ENCODE measurements at places on chromosomes 1 and 21.
A peak's percentile ranks its signal among the peaks of the same experiment; 100 is the strongest.

- no peak for DNase-seq
Measured at GRCh38 chr21:34935452-34935851, 113.7 kb downstream of the RUNX1 start.

DNA sequence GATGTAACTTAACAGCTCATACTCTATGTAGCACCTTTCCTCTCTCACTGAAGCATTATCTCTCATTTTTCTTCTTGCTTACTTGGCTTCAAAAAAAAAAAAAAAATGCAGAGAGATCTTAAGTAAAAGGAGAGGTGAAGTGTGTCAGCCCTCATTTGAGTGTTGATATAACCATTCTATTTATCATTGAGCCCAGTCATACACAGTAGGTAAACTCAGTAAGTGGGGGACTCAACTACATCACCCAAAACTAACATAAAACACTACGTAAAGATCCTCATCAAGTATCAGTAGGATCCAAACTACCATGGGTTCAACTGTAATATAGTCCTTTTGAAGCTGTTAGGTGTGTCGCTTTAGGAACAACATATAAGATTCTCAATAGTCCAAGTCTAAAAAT, 8.2 kb downstream of the PNRC2 start:
- DNase-seq = no peak

- DNase-seq = peak; percentile 20
Measured at GRCh38 chr1:23098463-23099170, 70.0 kb downstream of the LUZP1 start.

DNA sequence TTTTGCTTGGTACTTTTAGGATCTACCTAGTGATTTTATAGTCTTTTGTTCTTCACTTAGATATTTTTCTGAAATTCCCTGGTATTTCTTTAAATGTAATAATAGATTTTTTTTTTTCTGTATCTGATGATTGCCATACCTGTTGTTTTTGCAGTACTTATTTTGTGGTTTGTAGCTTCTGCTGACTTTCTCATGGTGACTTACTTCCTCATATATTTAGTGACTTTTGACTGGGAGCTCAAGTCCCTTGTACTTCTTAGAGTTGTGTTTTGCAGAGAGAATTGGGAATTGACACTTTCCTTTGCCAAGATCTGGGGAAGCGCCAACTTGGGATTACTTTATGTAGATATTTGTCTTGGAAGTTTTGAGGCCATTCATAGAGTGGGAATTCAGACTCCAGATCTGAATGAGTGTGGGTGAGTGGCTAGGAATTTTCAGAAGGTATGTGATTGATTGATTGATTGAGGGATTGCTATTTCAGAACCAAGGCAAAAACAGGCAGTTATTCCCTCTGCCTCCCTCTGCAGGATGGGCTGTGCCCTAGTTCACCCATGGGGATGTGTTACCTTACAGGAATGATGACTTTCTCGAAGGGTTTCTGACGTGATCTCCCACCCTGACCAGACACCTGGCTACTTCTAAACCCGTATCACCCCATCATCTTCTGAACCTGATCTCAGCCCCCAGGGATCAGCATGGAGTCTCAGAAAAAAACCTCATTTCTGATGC, 219.5 kb downstream of the URB2 start:
- no peak for DNase-seq

DNA sequence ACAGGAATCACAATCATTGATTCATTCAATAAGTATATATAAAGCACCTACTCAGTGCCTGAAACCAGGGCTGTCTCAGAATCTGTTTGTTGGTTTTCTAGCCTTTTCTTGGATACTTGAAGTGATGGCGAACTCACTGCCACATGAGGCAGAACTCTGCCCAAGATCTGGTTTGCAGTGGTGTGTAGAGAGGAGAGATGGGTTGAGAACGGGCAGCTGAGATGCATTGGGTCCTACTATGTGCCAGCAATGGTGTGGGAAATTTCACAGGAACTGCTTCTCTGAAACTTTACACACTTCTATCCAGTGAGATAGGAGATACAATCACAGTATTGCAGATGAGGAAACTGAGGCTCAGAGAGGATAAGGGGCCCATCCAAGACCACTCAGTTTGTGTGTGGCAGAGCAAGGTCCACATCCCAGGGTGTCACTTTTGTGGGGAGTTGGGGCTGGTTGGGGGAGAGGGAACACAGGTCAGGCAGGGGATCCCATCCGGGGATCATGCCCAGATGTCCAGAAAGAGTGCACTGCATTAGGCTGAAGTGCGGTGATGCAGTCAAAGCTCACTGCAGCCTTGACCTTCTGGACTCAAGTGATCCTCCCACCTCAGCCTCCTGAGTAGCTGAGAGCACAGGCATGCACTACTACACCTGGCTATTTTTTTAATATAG, 83.7 kb upstream of the IFFO2 start:
- no peak for DNase-seq

- no peak for DNase-seq
Measured at GRCh38 chr1:54465351-54465811, 59.2 kb upstream of the SSBP3 start.

Measured in stimulated activated CD4-positive, alpha-beta T cell treated with anti-CD3 and anti-CD28 coated beads, TNF-alpha, amount 100 ng/mL, for 1 hour (primary cell).